ENCODE measurements at places on chromosomes 2 and 18. TPM values are rescaled to one million over a fixed set of nuclear protein-coding genes. Genes with fewer than 3 reads are reported as not detected.

BOD1L2 gene
- total RNA-seq = not detected

NAB1 gene
- 27.8 TPM for total RNA-seq

STPG4 gene
- not detected for total RNA-seq

GALNT14 gene
- total RNA-seq = 47.8 TPM

NEB gene
- total RNA-seq = 0.20 TPM

MEP1B gene
- total RNA-seq = not detected

KCNG2 gene
- not detected for total RNA-seq

MAIP1 gene
- total RNA-seq = 35.3 TPM

C2orf72 gene
- total RNA-seq = 5.6 TPM

CCL20 gene
- total RNA-seq = 4.2 TPM

POU3F3 gene
- not detected for total RNA-seq

C1D gene
- total RNA-seq = 31.7 TPM

RBM45 gene
- 12.7 TPM for total RNA-seq

CNGA3 gene
- total RNA-seq = not detected

IL36RN gene
- total RNA-seq = 0.21 TPM

ASXL3 gene
- total RNA-seq = not detected

REG3G gene
- not detected for total RNA-seq

SLC9A4 gene
- not detected for total RNA-seq

MPP4 gene
- total RNA-seq = 0.10 TPM

GALNT1 gene
- 68.3 TPM for total RNA-seq

CCDC68 gene
- 6.5 TPM for total RNA-seq

DCDC2C gene
- 0.38 TPM for total RNA-seq

SP140L gene
- total RNA-seq = 3.4 TPM

COBLL1 gene
- total RNA-seq = 4.2 TPM

RFX8 gene
- total RNA-seq = not detected

TMEM178A gene
- total RNA-seq = 0.21 TPM

EIF5B gene
- total RNA-seq = 58.1 TPM

GAD1 gene
- 0.76 TPM for total RNA-seq

SLC23A3 gene
- total RNA-seq = 1.0 TPM

BOLL gene
- total RNA-seq = not detected

LOXHD1 gene
- not detected for total RNA-seq

DNAJC5G gene
- total RNA-seq = not detected

CD28 gene
- total RNA-seq = not detected

GKN2 gene
- total RNA-seq = 2.2 TPM

LRRC30 gene
- not detected for total RNA-seq

ABHD1 gene
- total RNA-seq = 1.6 TPM

Measured in A549 treated with Mapracorat at 1 μM for 4 hours (cell line).